ENCODE measurements at places on chromosomes 16 and 17.

DNA sequence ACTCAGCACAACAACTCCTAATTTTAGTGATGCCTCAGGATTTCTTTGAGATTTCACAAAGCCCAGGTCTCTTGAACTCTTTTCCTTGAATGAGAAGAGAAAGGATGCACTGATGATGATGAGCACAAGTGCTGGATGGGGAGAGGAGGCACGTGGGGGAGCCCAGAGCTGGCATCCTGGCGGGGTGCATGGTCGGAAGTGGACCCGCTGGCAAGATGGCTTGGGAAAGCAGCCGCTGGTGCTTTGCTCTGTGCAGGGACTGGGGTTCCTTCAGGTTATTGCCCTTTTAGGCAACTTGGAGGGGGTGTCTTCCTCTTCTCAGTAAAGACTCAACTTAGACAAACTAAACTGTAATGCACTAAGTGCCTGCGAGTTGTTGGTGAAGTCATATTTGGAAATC, 22.3 kb downstream of the CALB2 start:
- no peak for DNase-seq

DNA sequence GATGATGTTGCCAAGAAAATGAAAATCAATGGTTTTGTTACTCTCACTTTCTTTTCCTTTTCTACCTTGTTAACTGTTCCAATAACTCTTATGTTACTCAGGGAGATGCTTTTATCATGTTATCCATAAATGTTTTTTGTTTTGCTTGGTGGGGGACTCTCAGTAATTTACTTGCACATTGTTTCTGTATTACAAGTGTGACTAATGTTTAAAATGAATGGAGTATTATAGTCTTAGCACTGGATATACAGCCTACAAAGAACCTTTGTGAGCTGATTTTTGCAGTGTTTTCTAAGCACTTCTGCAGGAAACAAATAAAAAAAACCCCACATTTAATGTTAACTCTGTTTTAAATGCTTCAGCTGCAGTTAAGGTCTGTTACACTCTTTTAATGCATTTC, 12.1 kb downstream of the VMP1 start:
- no peak for DNase-seq

GRCh38 chr16:49931916-49932315, 76.0 kb upstream of the ZNF423 start:
- DNase-seq = no peak

DNA sequence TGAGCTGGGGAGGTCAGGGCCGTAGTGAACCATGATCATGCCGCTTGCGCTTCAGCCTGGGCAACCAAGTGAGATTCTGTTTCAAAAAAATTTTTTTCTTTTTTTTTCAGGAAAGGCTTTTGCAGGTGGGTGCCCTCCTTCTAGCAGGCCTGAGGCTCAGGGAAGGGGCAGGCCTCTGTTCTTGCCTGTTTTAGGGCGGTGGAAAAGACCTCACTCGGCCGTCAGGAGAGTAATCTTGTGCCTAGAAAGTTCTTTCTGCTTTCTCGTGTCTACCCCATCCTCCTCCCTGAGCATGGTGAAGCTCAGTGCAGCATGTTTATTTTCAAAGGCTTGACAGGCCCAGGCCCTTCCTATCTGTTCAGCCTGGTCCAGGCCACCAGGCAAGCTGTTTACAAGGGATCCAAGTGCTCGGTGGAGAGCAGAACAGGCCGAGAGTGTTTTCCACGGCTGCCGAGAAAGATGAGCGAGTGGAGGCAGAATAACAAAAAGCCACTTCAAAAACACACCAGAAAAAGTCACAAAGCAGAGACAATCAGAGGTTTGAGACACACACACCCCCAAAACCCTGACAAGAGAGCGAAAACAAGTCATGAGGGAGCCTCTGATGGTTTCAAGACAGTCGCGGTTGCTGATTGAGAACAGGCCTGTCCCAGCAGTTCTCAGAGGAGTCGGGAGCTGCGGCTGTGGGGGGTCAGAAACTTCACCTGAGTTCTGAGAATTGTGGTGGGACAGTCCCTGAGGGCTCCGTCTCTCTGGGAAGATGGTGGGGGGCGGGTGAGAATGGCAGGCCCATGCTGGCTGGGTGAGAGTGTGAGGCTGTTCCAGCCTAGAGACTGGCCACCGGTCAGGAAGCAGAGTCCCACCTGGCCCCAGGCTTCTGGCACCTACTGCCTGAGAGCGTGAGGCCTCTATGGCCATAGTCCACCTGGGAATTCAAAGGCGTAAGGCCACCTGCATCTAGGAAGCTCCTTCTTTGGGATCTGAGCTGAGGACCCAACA, 37.5 kb upstream of the CCR7 start:
- peak; percentile 73 for DNase-seq

GRCh38 chr16:29820730-29821642, 724 bp downstream of the MVP start:
- DNase-seq = no peak

- DNase-seq = no peak
These were observed 33.4 kb upstream of the GPR139 start for GRCh38 chr16:20107083-20107482.

GRCh38 chr17:73151916-73152632, 12.7 kb upstream of the SSTR2 start:
- DNase-seq = no peak

GRCh38 chr17:61179380-61179806, 220.2 kb upstream of the TBX2 start:
- DNase-seq = no peak

DNA sequence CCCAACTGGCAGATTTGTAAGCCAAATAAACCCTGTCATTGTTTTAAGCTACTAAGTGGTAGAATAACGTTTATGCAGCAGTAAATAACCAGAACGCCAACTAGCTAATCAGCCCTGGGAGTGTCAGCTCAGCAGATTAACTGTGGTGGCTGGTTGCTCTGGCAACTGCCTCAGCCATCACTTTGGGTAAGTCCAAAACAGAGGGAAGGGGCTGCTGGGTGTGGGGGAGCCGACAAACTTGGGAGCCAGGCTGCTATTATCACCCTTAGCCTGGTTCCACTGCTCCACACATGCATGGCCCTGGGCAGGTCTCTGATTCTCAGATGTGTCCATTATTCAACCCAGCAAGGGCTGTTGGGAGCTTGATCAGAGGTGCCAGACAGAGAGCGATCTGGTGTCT, 22.2 kb upstream of the RHOT1 start:
- no peak for DNase-seq

DNA sequence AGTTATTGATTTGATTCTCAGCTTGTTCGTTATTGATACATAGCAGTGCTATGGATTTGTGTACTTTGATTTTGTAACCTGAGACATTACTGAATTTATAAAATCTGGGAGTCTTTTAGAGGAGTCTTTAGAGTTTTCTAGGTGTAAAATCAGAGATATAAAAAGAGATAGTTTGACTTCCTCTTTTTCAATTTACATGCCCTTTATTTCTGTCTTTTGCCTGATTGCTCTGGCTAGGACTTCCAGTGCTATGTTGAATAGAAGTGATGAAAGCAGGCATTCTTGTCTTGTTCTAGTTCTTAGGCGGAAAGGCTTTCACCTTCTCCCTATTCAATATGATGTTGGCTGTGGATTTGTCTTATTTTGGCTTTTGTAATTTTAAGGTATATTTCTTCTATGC, 106.2 kb downstream of the PHKB start:
- DNase-seq = no peak

- no peak for DNase-seq
These were observed 209.4 kb downstream of the XYLT1 start for GRCh38 chr16:17261197-17261858.

DNA sequence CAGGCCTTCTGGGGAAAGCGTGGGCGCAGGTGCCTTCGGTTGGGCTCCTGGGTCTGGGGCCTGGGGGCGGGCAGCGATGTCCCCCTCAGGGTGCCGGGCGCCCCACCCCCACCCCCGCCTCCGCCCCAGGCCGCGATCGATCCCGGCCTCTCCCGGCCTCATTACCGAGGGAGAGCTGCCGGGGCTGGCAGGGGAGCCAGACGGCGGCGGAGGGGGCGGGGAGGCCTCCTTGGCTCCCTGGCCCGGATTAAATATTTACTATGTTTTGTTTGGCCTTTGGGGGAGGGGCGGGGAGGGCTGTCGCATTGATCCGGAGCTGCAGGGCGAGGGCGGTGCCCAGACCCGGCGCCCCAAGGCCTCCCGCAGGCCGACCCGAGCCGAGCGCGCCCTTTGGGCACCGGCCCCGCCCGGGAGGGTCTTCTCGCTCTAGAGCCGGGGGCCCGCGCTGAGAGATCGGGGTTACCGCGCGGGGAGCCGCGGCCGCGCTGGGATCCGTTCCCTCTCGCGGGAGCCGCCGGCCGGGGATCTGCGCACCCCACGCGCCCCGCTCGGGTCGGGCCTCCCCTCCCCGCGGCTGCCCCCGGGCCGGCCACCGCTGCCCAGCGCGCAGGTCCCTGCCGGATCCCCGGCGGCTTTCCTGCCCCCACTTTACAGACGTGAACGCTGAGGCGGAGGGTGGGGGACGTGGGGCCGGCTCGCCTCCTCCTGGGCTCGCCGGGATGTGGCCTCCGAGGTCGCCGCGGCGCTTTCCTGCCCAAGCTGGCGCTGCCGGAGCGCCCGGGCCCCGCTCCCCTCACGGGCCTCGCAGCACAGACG, 27.0 kb downstream of the RTN4RL1 start:
- no peak for DNase-seq

DNA sequence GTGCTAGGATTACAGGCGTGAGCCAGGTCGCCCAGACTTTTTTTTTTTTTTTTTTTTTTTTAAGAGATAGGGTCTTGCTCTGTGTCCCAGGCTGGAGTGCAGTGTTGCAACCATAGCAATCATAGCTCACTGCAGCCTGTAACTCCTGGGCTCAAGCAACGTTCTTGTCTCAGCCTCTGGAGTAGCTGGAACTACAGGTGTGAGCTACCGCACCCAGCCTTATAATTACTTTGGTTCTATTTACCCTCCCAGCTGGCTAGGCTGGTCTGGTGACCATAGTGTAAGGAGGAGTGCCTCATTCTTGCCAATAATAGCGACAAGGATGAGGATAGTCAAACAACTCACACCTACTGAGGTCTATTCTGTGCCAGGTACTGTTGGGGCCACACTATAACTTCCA, 39.6 kb upstream of the USP7 start:
- DNase-seq = no peak

DNA sequence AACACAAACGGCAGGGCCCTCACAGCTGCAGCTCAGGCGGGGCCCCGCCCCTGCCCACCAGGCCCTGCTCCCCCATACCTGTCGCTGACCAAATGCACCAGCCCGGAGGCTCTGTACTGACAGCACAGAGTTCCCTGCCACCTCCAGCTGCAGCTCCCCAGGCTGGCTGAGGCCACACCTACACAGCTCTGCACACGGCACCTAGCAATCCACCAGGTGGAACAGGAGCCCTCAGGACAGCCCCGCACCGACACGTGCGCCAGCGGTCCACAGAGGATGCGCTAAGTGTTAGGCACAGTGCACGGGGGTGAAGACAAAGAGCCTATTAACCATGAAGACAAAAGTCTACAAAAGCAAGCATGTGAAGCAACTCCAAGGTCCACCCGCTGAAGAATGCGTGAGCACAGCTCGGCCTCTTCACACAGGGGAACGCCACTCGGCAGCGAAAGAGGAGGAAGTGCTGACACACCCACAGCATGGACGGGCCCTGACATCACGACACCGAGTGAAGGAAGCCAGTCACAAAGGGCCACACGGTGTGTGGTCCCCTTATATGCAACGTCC, 5.4 kb downstream of the ZCCHC14 start:
- DNase-seq = no peak

DNA sequence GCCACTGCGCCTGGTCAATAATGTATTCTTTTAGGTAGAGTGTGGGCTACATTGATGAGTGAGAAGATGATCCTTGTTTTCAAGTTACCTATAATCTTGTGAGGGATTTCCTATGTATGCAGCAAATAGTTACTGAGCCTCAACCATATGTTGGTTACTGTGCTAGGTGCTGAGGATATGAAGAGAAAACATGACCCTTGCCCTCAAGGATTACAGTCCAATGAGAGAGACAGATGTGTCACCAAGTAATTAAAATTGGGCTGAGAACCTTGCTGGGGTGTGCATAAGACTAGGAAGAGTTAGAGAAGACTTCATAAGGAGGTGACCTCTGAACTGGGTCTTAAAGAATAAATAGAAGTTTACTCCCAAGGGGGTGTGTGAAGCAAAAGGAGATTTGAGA, 7.4 kb downstream of the POLR2A start:
- no peak for DNase-seq

DNA sequence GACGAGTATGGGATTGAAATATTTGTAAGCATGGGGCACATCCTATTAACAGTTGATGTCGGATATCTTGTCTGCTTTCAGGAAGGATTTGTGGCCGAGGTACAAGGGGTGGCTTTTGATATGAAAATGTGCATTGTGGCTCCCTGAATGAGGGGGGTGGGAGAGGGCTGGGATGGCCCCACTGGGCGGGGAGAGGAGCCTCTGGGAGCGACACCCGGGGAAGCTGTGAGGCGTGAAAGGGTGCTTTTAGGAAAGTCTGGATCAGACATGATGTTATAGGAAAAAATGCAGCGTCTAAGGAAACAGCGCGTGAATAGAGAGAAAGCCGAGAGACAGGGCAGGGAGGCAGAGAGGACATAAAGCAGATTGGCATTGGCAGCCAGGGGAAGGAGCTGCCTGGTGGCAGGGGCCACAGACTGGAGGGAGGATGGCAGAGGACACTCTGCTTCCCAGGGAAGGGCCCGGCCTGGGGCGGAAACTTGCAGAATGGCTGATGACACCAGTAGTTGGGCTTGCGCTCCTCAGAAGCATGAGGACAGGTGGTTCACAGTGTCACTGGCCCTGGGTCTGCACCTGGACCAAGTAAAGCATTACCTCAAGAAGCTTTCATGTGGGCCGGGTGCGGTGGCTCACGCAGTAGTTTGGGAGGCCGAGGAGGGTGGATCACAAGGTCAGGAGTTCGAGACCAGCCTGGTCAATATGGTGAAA, 95.7 kb downstream of the NTN1 start:
- DNase-seq = no peak

GRCh38 chr16:11391576-11391975, 46.3 kb downstream of the RMI2 start:
- DNase-seq = no peak
